Stimulated activated CD4-positive, alpha-beta T cell treated with anti-CD3 and anti-CD28 coated beads, Interleukin-2, amount 100 ng/mL, for 4 hours (primary cell): ENCODE measurements at places on chromosomes 16 and 17.

- no peak for DNase-seq
Observed at GRCh38 chr16:85570213-85570734, 42.8 kb upstream of the GSE1 start.

DNA sequence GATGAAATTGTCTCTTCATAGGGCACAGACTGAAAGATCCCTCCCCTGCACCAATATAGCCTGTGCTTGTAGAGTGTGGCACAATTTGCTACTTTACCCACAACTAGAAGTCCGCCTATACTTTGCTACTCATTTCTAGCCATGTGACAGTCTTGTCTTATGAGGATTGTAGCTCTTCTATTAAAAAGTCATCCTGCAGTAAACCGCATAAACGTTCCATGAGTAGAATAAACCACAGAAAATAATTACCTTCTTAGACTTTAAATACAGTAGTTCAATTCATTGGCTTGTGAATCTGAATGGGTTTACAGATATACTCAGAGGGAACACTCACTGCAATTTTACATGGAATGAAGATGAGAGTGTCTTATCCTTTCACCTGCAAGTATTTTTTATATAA, 4.4 kb downstream of the KRT27 start:
- no peak for DNase-seq

DNA sequence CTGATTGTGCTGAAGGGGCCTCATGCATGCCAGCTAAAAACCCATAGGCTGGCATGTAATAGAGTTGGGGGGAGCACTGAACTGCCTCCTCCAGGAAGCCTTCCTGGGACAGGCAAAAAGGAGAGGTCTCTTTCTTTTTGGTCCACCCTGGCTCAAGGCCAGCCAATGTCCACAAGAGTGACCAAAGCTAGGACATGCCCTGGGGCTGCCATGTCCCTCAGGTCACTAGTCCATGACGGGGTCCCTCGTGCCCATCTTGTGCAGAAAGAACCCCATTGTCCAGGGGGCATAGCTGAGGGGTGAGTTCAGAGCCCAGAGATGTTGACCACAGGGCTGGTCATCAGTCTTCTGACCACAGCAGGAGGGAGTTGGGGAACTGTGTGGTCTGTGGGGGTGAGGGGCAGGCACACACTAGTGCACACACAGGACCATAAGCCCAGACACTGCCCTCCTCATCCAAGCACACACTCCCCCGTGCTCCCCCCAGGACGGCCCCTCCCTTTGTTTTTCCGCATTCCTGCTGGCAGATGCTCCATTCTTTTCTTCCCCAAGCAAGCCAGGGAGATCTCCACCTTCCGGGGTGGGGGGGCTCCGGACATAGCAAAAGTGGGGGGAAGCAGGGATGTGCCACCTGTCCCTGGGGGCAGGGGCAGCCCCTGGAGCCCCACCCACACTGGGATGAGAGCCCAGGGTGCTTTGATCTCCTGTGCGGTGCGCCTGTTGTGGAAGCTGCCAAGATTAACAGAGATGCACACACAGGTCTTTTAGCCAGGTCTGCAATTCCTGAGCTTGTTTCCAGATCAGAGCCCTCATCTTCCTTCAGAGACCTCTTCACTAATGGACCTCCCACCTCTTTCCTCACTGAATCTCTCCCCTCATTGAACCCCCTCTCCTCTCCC, 25.2 kb upstream of the PHB1 start:
- no peak for DNase-seq

DNA sequence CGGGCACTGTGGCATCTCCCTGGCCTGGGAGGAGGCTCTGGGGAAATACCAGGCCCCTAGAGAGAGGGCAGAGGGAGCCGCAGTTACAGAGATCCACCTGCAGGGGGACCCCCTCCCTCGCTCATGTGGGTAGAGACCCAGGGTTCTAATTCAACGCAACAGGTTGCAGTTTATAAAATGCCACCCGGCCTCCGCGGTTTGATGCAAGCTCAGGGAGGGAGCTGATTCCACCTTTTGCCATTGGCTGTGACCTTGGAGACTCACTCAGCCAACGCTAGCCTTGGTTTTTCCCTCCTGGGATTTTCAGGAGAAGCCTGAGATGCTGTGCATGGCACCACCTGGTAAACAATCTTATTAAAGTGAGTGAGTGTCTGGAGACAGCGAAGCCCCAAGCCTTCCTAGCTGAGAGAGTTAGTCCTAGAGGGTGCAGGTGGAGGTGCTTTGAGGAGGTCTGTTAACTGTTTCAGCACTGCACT, 12.1 kb downstream of the TTLL6 start:
- DNase-seq: peak; percentile 35

GRCh38 chr17:81694810-81695209, 8.4 kb upstream of the MRPL12 start:
- DNase-seq: no peak

DNA sequence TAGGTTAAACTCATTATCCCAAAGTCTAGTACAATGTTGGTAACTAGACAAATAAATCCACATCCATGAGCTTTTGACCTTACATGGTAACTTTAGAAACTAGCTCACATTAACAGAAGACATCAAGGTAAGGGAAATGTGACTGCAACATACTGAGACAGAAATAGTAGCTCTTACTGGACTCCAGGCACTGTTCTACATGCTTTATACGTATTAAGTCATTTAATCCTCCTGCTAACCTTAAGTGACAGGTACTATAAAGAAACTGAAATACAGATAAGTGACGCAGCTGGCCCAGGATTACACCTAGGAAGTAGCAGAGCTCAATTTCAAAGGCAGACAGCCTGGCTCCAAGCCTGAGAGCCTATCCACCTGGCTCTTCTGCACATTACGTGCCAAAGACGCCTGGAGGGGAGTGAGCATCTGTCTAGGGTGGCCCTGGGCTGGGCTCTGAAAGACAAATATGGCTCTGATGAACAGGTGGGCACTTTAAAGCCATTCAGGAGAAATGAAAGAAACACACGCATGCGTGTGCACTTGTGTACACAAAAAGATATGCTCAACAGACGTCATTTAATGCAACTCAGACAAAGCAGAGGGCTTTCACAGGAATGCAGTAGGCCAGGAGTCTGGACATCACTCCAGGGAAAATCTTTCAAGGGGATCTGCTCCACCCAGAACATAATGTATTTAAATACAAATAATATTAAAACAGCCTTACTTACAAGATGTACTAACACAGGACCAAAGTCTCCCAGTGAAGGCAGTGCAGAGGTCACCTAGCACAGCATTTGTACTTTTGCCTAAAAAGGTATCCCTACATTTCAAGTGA, 4.4 kb downstream of the ZC3H7A start:
- DNase-seq: no peak

- DNase-seq: no peak
Observed at GRCh38 chr16:82386761-82387160, 216.7 kb upstream of the MPHOSPH6 start.

DNA sequence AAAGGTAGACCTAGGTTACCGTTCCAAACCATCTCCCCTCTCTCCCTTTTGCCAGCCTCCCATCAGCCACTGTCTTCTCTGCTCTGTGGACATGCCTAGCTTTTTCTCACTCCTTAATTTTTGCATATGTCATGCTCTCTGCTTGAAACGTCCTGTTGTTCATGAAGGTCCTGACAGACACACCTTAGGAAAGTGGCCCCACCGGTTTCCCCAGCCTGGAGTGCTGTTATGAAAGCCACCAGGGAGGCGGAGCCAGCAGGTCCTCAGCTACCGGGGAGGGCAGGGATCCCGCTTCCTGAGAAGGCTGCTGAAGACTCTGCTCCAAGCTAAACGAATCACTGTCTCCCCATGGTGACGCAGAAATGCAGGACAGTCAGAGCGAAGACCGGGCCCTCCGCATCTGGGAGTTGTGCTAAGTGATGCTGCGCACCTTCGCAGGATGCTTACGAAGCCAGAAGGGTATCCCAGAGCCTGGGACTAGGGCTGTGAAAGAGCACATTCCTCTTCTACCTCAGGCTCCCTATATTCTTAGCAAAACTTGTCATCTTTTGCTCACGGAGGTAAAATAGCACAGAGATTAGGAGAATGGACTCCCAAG, 2.3 kb upstream of the SLC16A11 start:
- DNase-seq: no peak

GRCh38 chr16:20857281-20857680, 42.9 kb downstream of the DCUN1D3 start:
- DNase-seq: no peak

DNA sequence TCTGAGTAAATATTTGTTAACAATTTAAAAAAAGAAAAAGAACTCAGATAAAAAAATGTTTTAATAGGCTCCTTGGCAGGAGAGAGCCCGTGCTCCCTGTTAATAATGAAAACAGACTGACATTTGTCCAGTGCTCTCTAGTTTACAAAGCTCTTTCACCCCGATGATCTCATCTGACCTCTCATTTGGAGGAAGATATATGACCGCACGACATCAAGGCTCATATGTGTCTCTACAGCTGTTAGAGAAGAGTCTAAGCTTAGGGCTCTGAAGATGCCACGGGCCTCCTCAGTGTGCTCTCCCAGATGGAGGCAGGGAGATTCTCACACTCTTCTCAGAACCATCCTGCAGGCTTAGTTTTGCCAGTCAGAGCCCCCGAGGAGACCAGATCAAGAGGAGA, 280.8 kb upstream of the IRX5 start:
- DNase-seq: no peak

DNA sequence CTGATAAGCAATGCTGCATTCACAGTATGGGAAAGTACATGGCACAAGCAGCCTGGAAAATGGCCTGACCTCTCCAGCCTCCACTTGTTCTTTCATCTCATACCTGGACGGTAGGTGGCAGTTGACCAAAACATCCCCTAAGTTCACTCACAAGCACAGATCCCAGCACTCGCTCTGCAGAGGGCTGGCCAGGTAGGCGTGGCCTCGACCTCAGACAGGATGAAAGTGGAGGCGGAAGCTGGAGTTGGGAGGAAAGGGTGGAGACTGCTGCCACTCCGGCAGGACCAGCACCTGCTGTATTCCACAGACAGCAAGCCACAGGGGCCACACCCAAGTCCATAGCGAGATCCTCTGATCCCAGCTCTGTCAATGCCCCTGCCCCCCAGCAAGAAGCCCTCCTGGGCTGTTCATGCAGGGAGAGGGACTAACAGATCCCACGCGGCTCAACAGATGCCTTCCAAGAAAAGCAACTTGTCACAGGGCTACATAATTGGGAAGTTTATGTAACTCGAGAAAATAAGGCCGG, 31.3 kb downstream of the ZCCHC14 start:
- no peak for DNase-seq

DNA sequence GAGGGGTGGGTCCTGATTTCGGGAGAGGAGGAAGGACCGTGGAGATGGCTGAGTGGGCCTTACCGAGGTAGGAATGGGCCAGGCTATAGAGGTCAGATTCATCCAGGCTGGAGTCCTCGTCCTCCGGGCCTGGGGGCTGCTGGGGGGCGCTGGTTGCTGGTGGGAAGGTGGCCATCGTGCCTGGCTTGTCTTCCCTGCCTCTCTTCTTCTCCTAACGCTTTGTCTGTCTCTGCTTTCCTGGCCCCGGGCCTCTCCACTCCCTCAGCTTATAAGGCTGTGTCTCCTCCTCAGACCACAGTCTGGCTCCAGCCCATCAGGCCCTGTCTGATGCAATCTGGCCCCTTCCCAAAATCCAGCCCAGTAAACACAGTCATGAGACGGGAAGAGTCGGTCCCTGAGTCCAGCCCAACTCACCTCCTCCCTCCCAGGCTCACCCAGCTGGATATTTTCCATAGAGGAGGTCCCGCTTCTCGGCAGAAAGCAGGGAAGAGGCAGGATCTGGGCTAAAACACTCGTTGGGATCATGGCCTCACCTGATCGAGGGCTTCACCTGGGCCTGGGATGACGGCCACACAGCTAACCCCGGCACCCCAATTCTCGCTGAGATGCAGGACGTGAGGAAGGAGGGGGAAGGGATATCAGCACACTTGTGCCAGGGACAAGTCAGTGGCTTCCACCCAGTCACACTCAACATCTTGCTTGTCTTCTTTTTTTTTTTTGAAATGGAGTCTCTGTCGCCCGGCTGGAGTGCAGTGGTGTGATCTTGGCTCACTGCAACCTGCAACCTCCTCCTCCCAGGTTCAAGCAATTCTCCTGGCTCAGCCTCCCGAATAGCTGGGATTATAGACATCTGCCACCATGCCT, at the start of gene NUPR1:
Gene NUPR1, minus strand, starts transcription at position 242 of the 864 bp plus-strand sequence. Its CDS starts 67 bp downstream, at position 175.
- DNase-seq: no peak

- no peak for DNase-seq
Observed at GRCh38 chr16:57077714-57078113, 14.7 kb upstream of the CPNE2 start.

DNA sequence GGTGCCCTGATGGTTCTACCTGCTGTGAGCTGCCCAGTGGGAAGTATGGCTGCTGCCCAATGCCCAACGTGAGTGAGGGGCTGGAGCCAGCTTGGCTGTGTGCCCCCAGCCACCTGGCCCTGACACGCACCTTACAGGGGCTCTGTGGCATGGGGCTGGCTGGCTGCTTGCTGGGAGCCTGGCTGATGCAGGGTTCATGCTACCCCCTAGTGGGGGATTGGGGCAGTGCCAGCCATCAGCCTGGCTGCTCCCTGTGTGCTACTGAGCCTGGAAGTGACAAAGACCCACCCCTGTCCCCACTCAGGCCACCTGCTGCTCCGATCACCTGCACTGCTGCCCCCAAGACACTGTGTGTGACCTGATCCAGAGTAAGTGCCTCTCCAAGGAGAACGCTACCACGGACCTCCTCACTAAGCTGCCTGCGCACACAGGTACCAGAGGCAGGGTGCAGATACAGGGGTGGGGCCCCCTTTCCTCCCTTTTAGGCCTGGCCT, 5.7 kb downstream of the GRN start:
- DNase-seq: peak; percentile 66

DNA sequence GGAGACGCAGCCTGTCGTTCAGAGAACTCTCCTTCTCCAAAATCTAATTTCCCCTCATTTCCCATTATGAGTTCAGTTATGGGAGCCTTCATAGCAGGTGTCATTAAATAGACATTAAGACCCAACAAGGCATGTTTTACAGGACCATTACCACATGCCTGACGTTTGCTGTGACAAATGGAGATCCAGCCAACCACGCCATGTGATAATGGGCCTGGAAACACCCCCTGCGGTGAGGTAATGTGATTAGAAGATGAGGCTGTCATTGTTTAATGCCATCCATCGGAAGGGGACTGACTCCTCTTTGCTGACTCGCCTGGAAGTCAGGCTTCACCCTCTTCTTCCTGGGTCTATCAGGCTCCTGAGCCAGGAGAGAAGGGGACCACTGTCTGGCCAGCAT, 76.9 kb downstream of the WSCD1 start:
- no peak for DNase-seq

DNA sequence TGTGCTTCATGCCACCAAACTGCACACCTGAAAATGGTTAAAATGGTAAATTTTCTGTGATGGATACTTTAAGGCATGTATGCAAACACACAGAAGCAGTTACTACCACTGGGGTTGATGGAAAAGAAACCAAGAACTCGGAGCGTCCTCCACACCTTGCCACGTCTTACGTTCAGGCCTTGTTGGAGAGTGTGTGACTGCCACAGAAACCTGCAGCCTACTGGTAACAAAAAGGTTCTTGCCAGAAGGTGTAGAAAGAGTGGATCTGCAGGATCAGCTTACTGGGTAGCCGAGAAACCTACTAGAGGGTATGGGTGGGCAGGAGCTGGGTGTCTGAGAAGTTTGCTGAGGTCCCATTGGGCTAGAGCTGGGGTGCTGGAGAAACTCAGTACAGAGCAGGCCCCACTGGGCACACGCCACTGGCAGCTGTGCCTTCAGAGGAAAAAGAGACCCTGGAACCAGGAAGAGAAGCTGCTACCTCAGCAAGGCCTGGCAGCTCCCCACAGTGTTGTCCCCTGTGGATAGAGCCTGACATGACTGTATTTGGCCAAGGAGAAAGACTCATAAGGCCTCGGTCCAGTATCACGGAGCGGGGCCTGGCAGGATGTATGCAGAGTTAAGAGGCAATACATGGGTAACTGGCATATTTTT, 204.6 kb downstream of the SEC14L1 start:
- DNase-seq: no peak

- no peak for DNase-seq
Observed at GRCh38 chr17:74148901-74149596, 54.4 kb upstream of the RPL38 start.
